ENCODE measurements at places on chromosomes 3 and 15.

GRCh38 chr3:124812291-124813265 is 74.6 kb downstream of the ITGB5 start:
- DNase-seq, result no peak

DNA sequence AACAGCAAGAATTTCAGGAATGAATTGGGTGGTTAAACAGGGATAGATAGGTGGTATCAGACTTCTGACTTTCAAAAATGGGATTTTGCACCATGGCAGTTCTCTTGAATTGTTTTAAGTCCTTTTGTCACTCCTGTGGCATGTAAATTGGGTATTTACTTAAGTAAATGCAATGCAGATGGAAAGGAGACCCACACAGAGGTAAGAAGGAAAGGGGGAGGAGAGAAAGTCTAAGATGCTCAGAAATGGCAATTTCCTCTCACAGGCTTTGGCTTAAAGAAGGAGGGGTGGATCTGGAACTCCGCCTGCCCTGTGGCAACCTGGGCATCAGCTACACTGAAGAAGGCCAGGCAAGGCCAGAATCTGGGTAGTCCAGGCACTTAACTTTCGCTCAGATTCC is 197.1 kb upstream of the UBE2E1 start:
- no peak for DNase-seq

- no peak for DNase-seq
Observed at GRCh38 chr15:41567862-41568261, 8.8 kb downstream of the TYRO3 start.

DNA sequence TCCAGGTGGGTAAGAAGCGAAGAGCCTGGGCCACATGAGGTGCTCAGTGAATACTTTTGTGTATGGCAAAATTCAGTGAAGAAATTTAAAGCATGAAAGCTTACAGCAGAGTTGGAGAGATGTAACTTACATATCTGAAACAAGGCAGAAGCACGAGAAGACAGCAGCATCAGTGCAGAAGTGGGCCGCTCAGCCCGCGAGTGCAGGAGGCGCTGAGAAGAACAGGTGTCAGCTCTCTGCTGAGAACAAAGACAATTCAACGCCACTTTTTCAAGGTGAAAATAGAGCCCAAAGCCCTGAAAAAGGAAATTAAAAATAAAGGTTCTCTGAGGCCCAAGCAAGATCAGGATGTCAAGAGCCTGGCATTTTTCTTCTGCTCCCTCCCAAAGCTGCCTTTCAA is 58.3 kb downstream of the RBPMS2 start:
- no peak for DNase-seq

- DNase-seq, result no peak
Observed at GRCh38 chr3:55180936-55181535, 253.2 kb upstream of the LRTM1 start.

- no peak for DNase-seq
Observed at GRCh38 chr15:83039206-83039605, 27.8 kb upstream of the C15orf40 start.

GRCh38 chr3:27345493-27345892 is 23.7 kb downstream of the NEK10 start:
- no peak for DNase-seq

- no peak for DNase-seq
Observed at GRCh38 chr3:154510780-154511179, 80.8 kb upstream of the GPR149 start.
